ENCODE measurements at places on chromosomes 11 and 22.
A peak's percentile ranks its signal among the peaks of the same experiment; 100 is the strongest.

- DNase-seq = no peak
Observed at GRCh38 chr11:130606178-130606577, 157.7 kb downstream of the ADAMTS15 start.

DNA sequence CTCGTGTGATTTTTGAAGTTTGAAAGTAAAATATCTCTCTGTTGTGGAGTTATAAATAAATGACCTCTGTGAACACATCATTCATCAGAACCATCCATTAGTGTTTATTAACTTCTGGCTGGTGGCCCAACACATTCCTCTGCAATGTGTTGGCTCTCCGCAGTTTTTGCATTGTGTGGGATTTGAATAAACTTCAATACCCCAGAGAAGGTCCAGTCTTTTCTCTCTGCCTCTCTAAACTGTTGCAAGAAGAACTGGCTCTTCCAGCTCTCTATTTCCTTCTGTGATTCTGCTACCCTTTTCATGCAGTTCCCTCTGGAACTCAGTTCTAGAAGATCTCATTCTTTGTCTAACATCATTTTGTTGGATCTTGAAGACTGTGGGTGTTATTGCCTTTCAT, 125.0 kb upstream of the ARHGAP42 start:
- peak; percentile 87 for DNase-seq

DNA sequence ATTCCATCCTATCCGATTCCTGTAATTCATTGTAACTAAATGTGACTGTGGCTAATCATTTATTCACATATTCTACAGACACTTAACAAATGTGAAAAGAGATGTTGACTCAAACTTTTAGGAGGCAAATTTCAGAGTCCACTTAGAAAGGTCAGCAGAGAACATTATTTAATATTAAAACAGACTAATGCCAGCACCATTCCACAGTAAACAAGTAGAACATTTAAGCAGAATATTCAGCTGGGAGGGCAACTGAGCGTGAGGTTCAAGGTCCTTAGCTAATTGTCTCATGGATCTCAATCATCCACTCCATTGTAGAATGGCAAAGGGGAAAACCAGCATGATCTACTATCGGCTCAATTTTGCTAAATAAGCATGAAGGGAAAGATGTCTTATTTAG, 5.1 kb upstream of the SLC5A12 start:
- DNase-seq = no peak

- DNase-seq = no peak
Observed at GRCh38 chr11:125372088-125372487, 124.0 kb downstream of the FEZ1 start.

GRCh38 chr11:47395223-47396048, 13.0 kb upstream of the SLC39A13 start:
- DNase-seq = no peak

GRCh38 chr11:1471736-1472135, 14.8 kb downstream of the MOB2 start:
- no peak for DNase-seq

DNA sequence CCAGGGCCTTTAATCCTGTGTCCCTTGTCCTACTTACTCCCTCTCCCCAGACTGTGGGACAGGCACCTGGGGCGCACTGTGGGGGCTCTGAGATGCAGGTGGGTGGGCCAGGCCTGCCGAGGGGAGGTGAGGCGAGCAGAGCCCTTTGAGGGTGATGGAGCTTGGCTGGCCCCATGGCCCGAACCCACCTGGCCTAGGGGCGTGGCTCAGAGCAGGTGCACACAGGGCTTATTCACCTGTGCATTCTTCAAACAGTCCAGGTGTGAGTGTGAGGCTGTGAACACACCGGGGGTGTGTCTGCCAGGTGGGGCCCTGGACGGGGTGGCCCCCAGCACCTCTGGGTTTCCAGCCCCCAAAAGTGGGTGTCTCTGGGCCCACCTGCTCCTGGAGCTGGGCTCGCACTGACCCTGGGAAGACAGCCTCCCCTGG, 9.0 kb upstream of the MUC5AC start:
- DNase-seq = no peak

DNA sequence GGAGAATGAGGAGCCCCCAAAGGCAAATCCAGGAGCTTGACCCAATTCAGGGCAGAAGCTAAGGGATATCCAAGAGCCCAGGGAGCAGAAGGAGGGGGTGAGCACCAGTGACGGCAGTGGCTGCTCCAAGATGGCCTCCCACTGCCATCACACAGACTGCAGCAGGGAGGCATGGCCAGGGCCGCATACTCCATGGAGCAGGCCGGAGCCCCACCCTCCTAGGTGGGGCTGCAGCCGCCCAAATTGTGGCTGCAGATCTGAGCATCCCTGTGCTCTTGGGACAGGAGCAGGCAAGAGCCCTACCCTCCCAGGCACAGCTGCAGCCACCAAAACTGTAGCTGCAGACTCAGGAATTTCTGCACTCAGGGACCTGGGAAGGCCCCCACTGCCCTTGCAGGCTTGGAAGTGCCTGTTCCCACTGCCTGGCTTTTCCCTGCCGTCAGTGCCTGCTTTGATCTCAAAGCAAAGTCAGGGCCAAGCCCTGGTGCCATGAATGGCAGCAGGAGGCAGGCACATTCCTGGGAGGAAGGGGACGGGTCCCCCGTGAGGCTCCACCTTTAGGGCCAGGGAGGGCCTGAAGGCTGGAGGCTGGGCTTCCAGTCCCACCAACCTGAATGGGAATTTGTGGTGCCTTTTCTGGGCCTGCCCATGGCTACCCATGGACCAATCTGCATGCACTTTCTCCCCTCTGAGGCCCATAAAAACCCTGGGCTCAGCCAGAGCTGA, 10.3 kb upstream of the WNT7B start:
- no peak for DNase-seq

GRCh38 chr22:32465661-32466060, 1.4 kb upstream of the BPIFC start:
- no peak for DNase-seq

- DNase-seq = peak; percentile 98
Observed at GRCh38 chr11:18383388-18384156, 10.8 kb upstream of the LDHA start.

- DNase-seq = no peak
Observed at GRCh38 chr11:36109850-36110606, 166.2 kb downstream of the LDLRAD3 start.

- DNase-seq = no peak
Observed at GRCh38 chr11:44188643-44189042, 93.2 kb downstream of the EXT2 start.

- DNase-seq = no peak
Observed at GRCh38 chr11:119056421-119056999, 495 bp downstream of the HYOU1 start.

GRCh38 chr11:2673250-2673610, 26.6 kb downstream of the KCNQ1OT1 start:
- DNase-seq = no peak

DNA sequence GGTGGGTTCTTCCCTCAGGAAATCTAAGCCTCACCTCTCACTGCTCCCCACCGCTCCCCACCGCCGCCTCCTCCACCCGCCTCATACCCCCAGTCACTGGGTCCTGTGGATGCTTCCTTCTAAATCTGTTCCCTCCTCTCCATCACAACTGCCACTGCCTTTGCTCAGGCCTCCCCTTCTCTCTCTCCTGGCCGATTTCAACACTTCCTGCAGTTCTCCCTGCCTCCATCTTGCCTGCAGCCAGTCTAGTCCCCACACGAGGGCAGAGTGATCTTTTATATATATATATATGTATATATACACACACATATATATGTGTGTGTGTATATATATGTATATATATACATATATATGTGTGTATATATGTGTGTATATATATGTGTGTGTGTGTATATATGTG, 27.8 kb downstream of the CREB3L1 start:
- DNase-seq = peak; percentile 35

GRCh38 chr22:19082101-19082500, 40.1 kb downstream of the DGCR2 start:
- DNase-seq = no peak

GRCh38 chr11:16935518-16936302, 78.5 kb downstream of the PLEKHA7 start:
- peak; percentile 18 for DNase-seq
